ENCODE measurements at places on chromosomes 11 and 22.
A peak's percentile ranks its signal among the peaks of the same experiment; 100 is the strongest.

- DNase-seq, result no peak
Measured at GRCh38 chr11:17371614-17372013, 16.8 kb downstream of the KCNJ11 start.

DNA sequence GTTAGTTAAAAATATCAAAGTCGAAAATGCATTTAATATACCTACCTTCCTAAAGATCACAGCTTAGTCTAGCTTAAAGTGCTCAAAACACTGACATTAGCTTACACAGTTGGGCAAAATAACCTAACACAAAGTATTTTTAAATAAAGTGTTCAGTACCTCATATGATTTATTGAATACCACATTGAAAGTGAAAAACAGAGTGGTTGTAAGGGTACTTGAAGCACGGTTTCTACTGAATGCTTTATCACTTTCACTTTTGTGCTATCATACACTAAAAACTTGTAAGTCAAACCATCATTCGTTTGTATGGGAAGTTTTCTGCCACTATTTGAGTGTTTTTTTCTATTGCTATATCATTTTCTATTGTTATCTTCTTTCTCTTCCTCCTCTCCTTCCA lies 36.6 kb downstream of the ZBTB44 start:
- no peak for DNase-seq

- peak; percentile 60 for DNase-seq
Measured at GRCh38 chr11:1640076-1640946, 10.7 kb downstream of the KRTAP5-5 start.

DNA sequence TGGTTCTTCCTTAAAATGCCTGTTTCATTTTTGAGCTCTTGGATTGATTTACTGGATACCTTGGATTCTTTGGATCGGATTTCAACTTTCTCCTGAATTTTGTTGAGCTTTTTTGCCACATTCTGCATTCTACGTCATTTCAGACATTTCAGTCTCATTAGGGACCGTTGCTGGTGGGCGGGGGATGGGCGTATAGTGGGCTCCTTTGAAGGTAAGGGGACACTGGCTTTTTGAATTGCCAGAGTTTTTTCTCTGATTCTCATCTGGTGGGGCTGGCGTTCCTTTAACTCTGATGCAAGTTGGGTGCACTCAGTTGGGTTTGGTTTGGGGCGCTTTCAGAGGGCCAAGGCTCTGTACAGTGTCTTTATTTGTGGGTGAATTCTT lies 216.5 kb downstream of the DYNC2H1 start:
- DNase-seq, result no peak

DNA sequence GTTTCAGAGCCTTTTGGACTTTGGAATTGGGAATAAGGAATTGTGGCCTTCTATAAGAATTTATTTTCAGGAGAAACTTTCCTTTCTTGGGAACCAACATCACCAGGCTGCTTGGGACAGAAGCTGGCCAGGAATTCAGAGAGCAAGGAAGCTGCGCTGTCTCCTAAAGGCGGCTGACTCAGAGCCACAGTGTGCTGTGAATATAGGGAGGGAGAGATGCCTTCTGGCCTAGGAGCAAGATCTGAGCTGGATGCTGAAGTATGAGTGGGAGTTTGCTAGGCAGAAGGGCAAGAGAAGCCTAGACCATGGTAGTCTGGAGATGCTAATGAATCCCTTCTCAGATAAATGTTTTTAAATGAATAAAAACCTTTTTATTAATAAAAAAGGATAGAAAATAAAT lies 213.7 kb upstream of the TBCEL start:
- no peak for DNase-seq

DNA sequence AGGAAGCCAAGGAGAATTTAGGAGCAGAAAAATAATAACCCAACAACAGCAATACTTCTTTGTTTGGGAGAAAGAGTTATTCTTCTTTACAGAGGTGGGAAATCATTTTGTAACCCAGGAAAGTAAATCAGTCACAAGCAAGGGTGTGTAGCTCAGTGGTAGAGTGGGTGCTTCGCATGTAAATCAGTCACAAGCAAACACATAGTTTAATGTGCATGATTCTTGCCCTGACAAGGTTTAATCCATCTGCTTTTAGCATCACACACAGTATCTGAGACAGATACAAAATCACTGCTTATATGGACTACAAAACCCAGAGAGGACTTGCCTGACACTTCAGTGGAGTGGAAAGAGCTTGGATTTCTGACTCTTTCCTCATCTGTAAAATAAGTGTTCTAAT lies 82.0 kb downstream of the RELT start:
- no peak for DNase-seq

- DNase-seq, result peak; percentile 32
Measured at GRCh38 chr22:30602049-30602448, 4.9 kb upstream of the TCN2 start.

- DNase-seq, result no peak
Measured at GRCh38 chr11:113278925-113279324, 35.5 kb upstream of the TTC12 start.

DNA sequence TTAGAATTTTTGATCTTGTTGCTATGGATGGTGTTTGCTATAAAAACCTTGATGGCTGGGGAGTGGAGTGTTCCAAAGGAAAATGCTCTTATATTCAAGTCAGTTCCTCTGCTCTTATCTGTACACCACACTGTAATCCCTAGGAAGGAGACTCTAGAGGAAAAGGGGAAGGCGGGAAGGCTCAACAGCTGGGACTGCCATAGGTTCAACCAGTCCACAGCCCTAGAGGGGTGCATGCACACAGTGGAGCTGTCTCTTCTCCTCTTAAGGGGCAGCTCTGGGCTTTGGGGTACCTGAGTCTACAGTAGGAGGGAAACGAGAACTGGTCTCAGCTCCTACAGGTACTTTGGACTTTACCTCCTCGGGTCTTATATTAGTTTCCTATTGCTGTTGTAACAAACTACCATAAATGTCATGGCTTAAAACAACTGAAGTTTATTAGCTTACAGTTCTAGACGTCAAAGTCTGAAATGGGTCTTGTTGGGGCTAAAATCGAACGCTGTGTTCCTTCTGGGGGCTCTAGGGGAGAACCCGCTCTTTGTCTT lies 77.2 kb upstream of the ZBED5 start:
- no peak for DNase-seq

GRCh38 chr11:15893080-15893492 lies 463.3 kb downstream of the SOX6 start:
- no peak for DNase-seq

DNA sequence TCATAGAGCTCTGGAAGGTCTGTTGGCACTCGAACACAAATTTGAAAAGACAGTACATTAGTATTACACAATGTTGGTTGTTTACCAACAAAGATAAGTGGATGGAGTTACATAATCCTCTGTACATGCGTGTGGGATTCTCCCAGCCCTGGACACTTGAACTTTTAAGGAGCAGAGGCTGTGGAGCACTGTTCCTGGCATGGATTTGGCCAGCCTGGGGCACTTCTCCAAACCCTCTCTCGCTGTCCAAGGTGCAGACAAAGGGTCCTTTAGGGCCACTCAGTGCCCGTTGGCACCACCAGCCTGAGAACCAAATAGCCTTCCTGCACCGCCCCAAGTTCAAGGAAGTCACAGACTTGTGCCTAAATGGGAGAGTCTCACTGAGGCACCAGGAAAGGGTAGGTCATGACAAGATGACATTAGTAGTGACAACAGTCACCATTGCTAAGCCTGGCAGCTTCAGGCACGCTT lies 1.6 kb upstream of the ANO1 start:
- no peak for DNase-seq

DNA sequence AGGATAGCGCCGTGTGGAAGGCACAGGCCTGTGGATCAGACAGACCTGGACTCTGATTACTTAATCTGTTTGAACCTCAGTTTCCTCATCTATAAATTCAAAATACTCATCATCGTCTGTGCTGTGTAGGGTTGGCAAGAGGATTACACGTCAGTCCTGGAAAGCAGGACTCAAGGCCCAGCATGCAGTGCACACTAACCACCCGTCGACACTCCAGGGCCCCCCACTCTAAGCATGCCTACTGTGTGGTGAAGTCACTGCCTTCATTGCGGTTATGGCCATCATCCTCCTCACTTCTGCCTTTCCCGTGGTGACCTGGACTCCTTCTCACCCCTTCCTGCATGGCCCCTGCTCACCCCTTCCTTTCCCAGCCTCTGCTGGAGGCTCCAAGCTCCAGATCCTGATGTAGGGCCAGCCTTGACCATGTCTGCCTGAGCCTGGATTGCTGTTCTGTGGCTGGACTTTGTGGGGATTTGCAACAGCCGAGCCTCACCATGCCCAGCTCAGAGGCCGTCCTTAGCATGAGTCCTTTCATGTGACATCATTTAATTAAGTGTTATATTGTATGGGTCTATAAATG lies 1158.0 kb downstream of the TBC1D22A start:
- DNase-seq, result no peak

- no peak for DNase-seq
Measured at GRCh38 chr22:26748845-26749244, 91.5 kb downstream of the MIAT start.

- no peak for DNase-seq
Measured at GRCh38 chr22:25084405-25085107, 115.1 kb upstream of the CRYBB3 start.

DNA sequence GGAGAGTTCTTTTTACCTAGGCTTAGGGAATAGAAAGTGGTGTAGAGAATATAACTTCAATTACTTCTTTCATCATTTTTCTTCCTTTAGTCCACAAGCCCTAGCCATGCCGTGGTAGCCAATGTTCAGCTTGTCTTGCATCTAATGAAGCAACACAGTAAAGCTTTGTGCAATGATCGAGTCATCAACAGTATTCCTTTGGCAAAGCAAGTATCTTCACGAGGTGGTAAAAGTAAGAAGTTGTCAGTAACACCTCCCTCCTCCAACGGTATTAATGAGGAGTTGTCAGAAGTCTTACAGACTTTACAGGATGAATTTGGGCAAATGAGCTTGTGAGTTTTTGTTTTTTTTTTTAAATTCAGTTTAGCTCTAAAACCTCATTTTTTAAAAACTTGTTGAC lies 37.4 kb downstream of the CEP57 start:
- no peak for DNase-seq

GRCh38 chr22:37420686-37421467 lies 6.4 kb downstream of the ELFN2 start:
- DNase-seq, result no peak

GRCh38 chr11:67694875-67695555 lies 20.6 kb upstream of the ALDH3B2 start:
- DNase-seq, result no peak

DNA sequence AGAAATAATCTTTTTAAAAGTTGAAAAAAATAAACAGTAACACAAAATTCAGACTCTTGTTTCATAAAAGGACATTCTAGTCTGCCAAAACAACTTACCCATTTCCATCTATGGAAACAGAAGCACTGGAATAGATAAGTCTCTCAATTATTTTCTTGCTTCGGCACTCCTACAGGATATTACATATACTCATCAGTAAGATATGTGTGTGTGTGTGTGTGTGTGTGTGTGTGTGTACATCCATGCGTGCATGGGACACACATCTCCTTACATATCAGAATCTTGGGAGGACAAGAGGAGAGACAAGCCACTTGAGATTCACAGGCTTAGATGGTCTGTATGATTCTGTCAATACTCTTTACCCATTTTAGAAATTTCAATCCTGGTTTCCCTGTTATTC lies 144.6 kb downstream of the ATG16L2 start:
- DNase-seq, result no peak

GRCh38 chr11:90288212-90288821 lies 65.5 kb upstream of the CHORDC1 start:
- DNase-seq, result peak; percentile 11

GRCh38 chr11:102384419-102385079 lies 37.5 kb downstream of the BIRC2 start:
- no peak for DNase-seq

DNA sequence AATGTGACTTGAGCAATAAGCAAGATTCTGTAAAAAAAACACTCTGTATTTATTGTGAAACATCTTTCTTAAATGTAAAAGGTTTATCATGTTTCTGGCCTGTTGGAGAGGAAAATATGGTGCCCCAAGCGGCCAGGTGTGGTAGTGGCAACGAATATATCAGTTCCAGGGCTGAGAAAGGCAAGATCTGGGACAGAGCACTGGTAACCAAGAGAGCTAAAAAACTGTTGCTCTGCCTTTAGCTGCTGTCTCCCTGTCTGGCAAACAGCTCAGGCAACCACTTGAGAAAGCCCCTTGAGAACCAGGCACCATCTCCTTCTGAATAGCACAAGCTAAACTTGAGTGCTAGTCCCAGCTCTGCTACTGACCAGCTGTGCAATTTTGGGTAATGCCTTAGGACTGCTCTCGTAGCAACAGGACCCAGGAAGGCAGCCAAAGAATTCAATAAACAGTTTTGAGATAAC lies 129.9 kb downstream of the KCNC1 start:
- no peak for DNase-seq

DNA sequence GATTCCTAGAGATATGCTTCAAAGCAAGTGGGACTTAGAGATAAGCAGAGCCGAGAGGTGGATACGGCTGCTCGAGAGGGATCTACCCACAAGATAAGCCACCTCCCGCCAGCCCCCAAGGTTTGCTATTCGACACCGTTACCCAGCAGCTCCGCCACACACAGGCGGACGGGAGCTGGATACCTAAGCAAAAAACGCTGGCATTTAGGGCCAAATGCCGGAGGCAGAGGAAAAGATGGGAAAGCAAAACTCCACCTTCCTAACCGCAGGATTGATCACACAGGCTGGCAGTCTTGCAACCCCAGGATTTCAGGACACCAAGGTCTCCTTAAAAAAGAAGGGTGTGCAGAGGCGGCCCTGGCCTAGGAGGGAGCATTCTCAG lies 709 bp downstream of the FTH1 start:
- DNase-seq, result no peak

DNA sequence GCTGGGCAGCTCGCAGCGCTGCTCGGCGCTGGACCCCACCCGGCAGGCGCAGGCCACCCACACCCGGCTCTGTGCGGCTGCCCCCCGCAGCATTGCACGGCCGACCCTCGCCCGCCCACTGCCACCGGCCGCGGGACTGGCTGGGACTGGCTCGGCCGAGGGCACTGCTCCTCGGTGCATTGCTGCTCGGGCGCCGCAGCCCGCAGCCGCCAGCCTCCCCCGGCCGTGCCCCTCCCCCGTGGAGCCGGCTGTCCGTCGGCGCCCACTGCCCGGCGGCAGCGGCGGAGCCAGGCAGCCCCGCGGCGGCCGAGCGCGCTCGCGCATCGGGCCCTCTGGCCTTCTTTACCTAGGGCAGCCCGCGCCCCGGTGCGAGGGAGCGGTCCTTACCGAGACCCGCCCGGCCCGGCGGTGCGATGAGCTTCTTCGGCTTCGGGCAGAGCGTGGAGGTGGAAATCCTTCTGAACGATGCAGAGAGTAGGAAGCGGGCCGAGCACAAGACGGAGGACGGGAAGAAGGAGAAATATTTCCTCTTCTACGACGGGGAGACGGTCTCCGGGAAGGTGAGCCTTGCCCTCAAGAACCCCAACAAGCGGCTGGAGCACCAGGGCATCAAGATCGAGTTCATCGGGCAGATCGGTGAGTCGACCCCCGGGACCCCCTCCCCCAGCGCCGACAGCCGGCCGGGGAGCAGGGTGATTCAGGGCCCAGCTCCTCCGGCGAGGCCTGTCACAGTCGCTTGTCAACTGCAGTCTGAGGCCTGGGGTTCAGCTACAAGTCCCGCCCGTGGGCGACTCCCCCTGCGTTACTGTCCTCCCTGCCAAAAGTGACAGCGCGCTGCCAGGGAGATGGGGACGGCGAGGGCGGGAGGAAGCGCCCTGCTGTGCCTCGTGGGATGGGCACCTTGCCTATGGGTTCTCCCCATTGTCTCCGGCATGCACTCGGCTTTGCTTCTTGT lies 516 bp downstream of the VPS26B start:
- DNase-seq, result peak; percentile 21

- no peak for DNase-seq
Measured at GRCh38 chr22:45381348-45381747, 32.1 kb downstream of the SMC1B start.
